ENCODE measurements at places on chromosomes 6 and 20. TPM values are rescaled to one million over a fixed set of nuclear protein-coding genes. Genes with fewer than 3 reads are reported as not detected.

DNA sequence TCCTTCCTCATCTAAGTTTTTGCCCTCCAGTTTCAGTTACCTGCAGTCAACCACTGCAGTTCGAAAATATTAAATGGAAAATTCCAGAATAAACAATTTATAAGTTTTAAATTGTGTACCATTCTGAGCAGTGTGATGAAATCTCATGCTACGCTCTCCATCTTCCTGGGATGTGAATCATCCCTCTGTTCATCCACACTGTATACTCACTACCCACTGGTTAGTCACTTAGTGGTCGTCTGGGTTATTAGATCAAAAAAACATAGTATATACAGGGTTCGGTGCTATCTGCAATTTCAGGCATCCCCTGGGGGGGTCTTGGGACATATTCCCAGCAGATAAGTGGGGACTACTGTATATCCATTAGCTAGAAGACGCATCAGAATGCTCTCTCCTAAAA, 151.9 kb upstream of the SLC22A16 start:
- peak; percentile 74 for DNase-seq

TJAP1 gene
- 22.9 TPM for polyA plus RNA-seq

DNA sequence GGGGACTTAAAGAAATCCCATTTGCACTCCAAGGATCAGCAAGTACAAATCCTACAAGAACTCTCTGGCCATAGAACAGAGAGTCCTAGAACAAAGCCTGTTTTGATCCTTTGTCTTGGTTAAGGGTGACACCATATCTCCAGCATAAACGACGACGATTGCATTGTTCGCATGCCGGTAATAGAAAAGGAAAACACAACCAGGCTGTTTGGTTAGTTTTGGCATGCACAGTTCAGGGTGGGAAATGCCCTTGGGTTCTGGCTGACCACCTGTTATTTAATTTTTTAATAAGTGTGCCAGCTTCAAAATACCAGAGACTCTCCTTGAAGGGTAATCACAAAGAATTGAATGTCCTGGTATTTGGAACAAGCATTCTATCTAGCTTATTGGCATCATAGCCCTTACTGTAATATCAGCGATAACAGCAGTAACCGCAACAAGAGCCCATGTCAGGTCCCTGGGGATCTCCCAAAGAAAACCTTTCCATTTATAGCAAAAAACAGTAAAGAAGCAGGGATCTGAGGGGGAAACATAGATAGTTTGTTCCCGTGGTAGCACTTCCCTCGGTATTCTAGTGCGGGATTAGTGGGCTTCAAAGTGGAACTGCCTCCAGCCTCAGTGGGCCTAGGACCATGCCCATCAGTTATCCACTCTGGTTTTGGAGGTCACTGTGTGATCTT, 77.1 kb downstream of the TMEM170B start:
- peak; percentile 62 for DNase-seq

VSTM2L gene
- 0.66 TPM for polyA plus RNA-seq

- peak; percentile 15 for DNase-seq
Observed at GRCh38 chr6:34970488-34970887, 81.4 kb downstream of the ANKS1A start.

DNA sequence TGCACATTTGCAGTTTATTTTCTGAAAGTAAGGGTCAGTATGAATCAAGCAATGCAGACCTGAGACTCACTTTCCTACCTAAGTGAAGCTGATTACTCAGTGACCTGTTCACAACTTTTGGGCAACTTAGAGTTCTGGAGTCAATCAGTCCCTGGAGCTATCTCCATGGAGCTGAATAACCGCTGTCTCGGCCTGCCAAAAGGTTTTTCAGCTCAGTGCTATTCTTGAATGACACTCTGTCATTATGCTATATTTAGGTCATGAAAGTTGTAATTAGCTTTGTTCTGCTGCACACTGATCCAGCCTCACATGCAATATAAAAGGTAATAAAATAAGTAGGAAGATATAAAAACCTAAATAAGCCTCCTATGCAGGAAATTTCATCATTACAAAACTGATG, 356.0 kb downstream of the BMP2 start:
- DNase-seq: no peak

DNA sequence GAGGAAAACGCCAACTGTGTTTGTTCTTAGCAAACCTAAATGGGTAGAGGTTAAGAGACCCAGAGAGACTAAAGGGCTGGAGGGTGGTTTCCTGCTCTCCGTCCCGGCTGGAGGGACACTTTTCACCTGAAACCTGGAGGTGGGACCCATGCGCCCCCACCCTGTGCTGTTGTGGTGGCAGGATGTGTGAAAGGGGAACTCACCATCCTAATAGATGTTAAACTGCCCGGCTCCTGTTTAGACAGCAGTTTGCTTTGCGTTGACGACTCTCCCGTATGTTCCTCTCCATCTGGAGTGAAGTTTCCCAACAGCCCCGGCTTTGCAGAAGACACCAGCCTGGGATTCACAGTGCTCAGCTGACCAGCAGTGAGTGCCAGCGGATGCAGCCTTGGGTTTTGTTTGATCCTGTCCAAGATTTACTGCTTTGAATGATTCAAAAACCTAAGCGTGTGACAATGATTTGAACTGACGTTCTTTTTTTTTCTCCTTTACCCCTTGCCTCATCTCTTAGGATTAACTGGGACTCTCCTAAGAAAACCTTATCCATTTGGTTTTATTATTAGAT, 66.0 kb downstream of the CDH4 start:
- no peak for DNase-seq

GRCh38 chr20:31790401-31790800, 28.8 kb upstream of the MYLK2 start:
- no peak for DNase-seq

NAA20 gene
- polyA plus RNA-seq: 82.6 TPM

- no peak for DNase-seq
Observed at GRCh38 chr20:46741924-46742668, 32.6 kb downstream of the SLC2A10 start.

All from fibroblast of lung (primary cell).